ENCODE measurements at places on chromosomes 3 and 15.

DNA sequence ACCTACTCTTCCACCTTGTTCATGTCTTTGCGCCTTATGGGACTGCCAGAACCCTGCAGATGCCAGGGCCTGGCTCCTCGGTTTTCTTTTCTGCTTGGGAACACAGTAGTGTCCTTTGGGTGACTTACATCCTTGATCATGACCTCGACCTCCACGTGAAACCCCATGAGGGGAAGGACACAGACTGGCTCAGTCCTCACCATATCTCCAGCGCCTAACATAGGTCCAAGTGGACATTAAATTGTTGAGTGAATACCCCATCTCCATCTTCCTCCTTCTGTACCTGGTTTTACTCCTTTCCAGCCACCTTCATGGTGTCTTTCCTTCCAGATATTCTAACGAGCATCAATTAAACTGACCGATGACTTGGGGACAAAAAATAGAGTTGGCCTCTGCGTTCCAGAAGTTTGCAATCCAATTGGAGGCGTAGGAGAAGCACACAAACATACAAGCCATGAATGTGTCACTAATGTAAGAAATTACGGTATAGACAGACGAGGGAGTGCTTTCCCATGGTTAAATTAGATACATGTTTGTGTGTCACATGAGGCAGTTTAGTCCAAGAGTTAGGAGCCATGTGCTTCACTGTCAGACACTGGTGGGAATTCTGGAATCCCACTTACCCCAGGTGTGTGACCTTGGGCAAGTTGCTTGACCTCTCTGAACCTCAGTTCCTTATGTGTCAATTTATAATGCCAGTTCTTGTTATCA is 907 bp upstream of the HERC1 start:
- no peak for DNase-seq

- DNase-seq, result no peak
Observed at GRCh38 chr3:88671573-88671972, 435.8 kb upstream of the EPHA3 start.

DNA sequence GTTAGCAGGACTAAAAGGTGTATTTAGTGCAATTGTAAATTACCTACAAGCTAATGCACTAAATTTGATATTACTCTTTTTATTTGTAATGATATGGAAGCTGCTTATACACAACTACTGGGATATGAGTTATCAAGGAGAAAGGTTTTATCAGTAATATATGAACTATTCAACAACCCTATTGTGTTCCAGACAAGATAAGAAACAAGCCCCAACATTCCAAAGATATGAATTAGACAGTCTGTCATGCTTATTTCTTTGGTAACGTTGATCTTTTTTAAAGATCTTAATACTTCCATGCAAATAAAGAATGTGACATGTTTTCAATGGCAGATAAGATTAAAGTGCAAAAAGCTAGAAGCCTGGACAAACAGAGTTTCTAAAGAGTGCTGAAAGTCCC is 314.0 kb upstream of the THBS1 start:
- DNase-seq, result no peak

DNA sequence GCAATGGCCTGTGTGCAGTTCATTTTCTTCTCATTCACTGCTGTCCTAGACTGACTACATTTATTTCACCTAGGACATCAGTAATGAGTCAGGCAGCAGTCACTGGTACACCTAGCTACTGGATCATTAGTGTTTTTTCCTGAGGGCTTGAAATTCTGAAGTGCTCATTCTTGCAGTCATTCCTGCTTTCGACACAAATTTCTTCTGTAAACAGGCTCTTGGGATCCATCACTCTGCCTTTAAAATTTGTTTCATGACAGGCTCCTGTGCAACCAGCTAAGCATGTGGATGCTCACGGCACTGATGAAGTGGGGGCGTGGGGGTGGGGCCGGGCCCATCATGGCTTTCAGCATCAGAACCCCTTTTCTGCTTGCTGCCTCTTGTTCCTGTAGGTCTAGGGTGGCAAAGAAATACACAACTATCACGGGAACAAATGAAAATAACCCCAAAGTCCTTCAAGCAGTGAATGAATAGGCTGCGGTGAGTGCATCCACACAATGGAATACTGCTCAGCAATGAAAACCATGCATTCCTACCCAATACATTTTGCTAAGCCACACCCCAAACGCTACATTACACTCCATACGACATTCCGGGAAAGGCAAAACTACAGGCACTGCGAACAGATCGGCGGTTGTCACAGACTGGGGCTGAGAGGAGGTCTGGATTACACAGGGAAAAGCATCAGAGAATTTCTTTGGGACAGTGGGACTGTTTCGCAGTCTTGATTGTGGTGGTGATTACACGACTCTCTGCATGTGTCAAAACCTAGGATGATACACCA is 9.3 kb upstream of the MELTF start:
- no peak for DNase-seq

GRCh38 chr15:61644550-61644949 is 415.4 kb upstream of the RORA start:
- DNase-seq, result no peak

DNA sequence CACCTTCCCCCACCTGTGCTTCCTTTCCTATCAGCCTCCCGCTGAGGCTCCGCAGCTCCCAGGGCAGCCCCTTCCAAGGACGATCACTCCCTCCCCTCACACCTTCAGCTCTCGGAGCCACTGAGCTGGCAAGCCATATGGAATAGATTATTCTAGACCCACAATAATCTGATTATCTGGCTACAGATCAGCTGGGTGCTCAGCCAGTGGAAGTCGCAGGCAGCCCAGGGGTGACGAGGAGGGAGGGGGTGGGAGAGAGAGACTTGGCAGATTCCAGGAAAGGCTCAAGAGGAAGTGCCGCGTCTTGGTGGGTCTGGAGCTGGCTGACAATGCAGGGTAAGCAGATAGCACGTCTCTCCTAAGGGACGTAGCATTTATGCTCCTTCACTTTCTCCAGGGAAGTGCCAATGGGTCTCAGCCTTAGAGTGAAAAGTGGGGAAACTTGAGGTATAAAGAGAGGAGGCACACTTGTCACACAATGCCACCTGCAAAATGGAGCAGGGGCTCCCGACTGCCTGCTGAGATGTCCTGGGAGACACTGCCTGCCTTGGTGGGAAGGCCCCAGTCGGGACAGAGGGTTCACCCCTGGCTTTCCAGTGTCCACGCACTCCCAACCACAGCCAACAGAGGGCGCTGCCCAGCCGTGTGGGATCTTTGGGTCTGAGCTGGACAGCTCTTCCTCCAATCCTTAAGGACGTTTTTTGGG is 9.4 kb upstream of the MESP1 start:
- peak; percentile 86 for DNase-seq

DNA sequence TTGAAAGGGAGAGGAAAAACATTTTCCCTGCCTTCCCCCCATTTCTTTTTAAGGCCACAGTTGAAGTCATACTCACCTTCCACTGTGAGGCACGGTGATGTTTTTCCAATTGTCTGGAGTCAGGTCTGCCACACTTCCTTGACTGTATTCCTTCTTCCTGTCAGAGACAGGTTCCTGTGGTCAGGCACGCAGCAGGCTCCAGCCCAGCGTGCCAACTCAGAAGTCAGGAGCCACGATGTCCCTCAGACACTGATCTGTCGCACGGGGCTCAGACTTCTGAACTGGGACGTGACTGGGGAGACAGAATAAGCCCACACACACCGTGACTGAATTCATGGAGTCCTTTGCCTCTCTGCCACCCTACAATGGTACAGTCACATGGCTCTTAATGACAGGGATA is 41.2 kb upstream of the ADAMTS9 start:
- DNase-seq, result no peak

DNA sequence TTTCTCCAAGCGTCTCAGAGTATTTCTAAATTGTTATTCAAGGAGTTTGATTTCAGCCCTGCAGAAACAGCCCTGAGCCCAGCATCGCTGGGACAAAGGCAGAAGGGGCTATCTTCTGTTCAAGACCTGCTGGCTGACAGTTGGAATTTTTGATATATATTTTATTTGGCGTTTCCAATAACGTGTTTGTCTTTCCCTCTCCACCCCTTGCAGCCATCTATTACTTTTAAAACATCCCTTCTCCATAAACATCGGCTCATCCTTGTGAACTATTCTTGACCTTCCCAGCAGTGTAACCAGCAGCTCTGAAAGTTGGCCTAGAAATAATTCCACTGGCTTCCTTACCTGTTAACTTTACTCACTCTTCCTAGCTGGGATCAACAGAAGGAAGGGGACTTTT is 5.5 kb upstream of the MEIS2 start:
- DNase-seq, result no peak

GRCh38 chr3:10351013-10351735 is 30.3 kb upstream of the SEC13 start:
- no peak for DNase-seq

- DNase-seq, result no peak
Observed at GRCh38 chr3:28019740-28020139, 221.7 kb upstream of the CMC1 start.

DNA sequence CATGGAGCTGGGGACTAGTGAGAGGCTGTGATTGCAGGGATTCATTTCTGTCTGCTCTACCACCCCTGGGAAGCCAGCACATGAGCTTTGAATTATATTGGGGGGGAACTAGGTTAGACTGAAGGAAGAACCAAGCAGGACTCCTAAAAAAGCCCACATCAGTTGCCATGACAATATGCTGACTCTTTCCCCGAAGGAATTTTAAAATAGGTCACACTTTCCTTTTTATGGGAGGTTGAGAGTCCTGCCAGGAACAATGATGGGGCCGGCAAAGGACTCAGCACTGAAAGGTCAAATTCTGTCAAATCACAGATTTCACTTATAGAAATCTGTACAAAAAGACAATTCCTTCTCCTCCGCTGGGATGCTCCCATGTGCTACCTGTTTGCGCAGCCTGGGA is 130.8 kb downstream of the ZNF621 start:
- no peak for DNase-seq

GRCh38 chr3:149593418-149594160 is 64.2 kb downstream of the WWTR1 start:
- no peak for DNase-seq

GRCh38 chr15:42667855-42668254 is 69.1 kb downstream of the CDAN1 start:
- no peak for DNase-seq

- no peak for DNase-seq
Observed at GRCh38 chr3:4751502-4752101, 227.6 kb upstream of the BHLHE40 start.

DNA sequence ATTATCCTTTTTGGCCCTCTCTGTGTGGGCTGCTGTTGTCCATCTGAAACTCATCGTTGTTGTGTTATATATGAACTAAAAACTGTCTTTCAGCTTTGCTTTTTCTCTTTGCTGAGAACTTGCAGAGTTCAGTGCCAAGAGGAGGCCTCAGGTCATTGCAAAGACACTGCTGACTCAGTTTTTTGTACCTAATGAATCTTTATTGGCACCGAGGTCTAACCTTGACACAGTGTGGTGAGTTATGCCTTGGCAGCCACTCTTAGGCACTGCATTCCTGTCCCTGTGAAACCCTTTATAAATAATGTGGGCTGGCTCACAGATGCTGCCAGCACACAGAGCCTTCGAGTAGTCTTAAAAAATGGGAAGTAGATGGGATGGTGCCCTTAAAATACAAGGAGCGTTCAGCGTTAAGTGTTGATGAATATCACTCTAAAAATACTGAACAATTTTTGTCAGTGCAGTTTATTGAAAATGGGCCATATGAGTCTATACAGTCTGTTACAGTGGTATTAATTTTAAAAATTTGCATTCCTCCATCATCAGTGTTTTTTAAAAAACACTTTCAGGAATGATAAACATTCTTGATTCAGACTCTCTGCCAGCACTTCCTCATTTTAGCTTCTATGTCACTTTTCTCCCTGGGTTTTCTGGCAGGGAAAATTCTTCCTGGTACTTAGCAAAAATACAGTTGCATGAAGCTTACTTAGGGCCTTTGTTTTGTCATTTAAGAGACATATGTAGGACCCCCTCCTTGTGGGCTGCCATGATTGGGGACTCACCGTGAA is 234.1 kb downstream of the CACNA2D3 start:
- no peak for DNase-seq

DNA sequence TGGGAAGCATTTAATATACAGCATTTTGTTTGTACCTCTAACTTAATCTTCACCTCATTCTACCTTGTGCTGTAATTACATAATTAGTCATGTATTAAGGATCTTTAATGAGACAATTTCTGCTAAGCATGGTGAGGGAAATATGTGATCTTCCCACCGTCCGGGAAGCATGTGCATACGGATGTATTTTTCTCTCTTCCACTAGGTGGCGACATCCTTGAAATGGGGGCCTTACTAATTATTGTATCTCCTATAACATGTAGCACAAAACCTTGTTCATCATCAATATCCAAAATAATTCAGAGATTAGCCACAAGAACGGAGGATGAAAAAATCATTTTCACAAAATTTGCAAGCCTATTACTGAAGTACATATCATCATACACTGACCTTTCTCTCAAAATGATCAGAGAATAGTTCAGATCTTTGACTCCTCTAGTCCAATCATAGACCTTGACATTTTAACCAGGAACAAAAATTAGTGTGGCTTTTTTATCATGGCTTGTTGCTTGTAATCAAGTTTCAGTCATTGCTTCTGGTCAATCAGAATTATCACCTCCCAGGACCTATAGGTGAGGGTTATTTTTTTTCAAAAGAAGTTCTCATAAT is 148.9 kb upstream of the GBE1 start:
- no peak for DNase-seq

GRCh38 chr15:49441816-49442215 is 18.8 kb downstream of the FGF7 start:
- DNase-seq, result no peak

- DNase-seq, result no peak
Observed at GRCh38 chr3:186368717-186369116, 6.7 kb upstream of the DGKG start.

DNA sequence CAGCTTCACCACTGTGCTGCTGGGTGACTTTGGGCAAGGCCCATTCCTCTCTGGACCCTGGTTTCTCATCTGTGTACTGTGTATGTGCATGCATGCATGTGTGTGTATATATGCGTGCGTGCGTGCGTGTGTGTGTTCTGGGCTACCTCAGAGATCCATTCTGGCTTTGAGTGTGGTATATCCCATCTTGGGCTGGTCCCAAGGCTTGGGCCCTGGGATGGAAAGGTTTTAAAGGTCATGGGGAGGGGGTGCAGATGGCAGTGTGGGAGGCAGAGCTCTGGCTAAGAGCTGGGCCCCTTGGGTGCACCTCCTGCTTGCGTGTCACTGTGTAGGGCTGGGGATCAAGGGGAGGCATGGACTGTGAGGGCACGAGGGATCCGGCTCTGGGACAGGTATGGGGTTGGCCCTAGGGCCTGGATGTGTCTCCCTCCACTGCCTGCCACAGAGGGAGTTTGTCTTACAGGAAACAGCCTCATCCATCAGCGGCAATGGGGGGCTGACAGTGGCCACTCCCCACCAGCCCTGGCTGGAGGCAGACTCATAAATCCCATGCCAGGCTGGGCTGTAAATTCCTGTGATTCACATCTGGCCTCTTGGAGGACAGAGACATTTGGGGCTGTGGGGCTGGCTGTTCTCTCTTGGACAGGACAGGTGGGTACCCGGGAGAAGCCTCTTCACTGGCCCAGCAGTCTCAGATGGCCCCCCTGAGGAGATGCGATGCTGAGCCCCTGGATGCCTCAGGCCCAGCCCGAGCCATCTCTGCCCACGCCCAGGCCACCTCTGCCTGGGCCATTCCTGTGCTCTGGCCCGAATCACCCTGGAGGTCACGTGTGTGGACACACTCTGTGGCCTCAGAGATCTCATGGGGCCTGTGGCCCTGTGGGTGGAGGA is 21.4 kb upstream of the CSPG4 start:
- DNase-seq, result no peak
